ENCODE measurements at places on chromosomes 4 and X.
A peak's percentile ranks its signal among the peaks of the same experiment; 100 is the strongest.

- no peak for DNase-seq
Observed at GRCh38 chr4:56234098-56234497, 153.2 kb downstream of the AASDH start.

DNA sequence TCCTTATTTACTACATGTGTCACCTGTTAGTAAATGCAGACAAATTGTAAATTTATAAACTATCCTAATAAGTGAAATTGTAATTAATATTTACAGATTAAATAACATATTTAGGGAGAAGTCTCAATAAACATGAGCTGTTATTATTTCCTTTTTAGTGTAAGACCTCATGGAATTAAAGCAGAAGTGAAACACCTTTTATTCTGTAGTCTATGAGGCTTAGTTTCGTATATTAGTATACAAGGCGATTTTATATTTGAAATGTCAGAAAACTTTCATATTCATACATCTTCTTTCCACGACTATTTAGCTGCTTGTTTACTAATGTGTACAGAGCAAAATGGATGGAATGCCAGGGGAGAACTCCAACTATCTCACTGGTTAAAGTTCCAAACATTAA is 414.4 kb downstream of the ARHGAP24 start:
- no peak for DNase-seq

DNA sequence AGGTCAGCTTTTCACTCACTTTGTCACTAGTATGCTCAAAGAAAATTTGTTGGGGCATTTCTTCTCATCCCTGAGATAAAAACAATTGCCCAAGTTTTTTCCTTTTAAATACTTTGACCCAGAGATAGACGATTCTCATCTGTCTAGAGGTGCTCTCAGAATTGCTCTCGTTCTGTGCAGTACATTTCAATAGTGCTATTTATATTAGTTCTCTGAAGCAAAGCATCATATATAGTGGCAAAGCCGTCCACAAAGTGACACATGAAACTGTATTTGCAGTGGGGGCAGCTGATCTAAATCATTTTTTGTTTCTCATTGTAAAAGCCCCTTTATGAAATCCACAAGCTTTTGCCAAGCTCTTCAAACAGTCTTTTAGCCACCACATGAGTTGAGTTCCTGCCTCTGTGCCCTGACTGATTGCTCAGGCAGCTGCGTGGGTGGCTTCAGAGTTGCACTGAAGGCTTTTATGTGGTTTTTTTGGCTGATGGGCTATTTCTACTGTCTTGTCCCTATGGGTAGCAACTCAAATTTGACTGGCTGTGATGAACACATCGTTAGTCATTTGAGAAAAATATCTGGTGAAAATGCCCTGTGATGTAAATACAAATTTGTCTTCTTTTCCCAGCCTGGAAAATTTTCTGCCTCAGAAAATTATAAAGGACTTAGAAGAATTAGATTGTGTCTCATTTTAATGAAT is 119.1 kb upstream of the OTUD4 start:
- DNase-seq: peak; percentile 75

DNA sequence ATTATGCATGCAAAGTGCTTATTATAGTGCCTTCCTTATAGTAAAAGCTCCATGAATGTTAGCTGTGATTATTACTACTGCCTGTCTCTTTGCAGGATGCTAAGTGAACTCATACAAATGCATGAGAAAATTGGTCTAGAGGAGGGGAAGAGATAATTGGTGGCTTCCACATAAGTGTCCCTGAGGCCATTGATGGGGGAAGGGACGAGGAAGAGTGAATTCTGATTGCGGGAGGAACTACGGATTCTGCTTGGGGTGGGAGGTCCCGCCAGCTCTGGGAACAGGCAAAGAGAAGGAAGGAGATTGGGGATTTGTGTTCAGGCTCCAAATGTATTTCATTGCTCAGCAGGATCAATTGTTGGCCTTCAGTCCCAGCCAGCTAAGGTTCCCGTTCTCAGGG is 11.6 kb upstream of the ARHGAP36 start:
- DNase-seq: no peak

DNA sequence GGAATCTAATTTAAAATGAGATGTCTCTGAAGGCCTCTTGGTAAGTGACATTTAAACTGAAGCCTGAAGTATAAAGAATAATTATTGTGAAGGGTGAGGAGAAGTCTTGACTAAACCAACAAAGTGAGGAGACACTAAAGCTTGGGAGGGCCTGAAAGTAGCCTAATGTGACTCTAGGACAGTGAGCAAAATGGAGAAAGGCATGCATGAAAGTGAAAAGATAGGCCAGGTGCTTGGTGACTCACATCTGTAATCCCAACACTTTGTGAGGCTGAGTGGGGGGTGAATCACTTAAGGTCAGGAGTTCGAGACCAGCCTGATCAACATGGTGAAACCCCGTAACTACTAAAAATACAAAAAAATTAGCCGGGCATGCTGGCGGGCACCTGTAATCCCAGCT is 46.9 kb upstream of the SMARCAD1 start:
- DNase-seq: no peak

All from activated CD4-positive, alpha-beta T cell treated with anti-CD3 and anti-CD28 coated beads, Interleukin-2, amount 50 U/mL, for 48 hours (primary cell).